RPMI7951 (cell line): ENCODE measurements at places on chromosomes 2 and 18.

DNA sequence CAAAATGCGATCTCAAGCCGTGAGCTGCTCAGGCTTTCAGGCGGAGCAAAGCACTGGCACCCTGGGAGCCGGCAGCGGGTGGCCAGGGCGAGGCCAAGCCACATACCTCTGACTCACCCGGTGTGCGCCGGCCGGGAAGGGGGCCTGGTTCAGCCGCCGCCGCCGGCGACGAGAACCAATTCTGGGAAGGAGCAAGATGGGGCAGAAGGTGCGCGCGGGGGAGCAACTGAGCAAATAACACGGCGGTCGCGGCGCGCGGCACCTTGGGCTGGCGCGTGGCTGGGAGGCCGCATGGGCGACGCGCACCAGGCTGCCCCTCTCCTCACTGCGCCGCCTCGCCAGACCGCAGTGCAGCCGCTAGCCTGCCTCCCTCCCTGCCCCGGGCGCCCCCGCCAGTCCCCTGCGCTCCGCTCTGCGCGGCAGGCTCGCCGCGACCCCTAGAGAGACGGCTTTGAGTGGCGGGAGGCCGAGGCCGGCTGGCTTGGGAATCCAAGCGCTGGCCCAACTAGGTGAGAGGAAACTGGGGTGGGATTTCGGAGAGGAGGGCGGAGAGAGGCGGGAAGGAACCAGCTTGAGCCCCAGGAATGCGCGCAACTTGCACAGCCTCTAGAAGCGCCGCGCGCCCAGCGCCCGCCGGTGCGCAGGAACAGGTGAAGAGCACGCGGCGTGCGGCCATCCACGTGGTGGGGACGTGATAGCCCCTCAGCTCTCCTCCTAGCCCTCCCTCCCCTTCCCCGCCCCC lies 3.2 kb downstream of the NRP2 start:
- peak; percentile 84 for DNase-seq

DNA sequence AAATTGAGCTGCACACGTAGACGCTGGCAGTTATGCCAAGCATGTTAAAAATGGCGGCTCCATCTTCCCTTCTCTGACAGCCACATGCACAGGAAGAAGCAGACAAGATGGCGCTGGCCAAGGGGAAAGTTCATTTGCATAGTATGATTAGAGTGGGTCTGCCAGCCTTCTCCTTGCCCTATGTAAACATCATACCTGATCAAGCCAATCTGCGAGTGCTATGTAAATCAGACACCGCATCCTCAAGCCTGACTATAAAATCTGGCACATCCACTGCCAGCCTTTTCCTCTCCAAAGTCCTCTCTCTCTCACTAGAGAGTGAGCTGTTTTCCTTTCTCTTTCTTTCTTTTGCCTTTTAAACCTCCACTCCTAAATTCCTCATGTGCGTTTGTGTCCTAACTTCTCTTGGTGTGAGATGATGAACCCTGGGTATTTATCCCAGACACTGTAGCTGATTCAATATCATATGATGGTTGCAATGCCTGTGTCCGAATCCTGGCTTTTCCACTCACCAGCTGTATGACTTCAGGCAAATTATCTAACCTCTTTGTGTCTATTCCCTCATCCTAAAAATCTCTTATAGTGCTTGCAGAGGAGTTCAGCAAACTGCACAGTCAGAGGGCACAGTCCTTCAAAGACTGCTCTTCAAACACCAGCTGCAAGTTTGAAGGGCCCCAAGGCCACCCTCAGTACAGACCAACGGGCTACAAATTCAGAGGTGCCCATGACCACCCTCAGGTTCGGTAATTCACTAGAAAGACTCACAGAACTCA lies 39.3 kb upstream of the ITSN2 start:
- DNase-seq = peak; percentile 65

GRCh38 chr2:218830526-218831306 lies 887 bp downstream of the PRKAG3 start:
- DNase-seq = no peak

DNA sequence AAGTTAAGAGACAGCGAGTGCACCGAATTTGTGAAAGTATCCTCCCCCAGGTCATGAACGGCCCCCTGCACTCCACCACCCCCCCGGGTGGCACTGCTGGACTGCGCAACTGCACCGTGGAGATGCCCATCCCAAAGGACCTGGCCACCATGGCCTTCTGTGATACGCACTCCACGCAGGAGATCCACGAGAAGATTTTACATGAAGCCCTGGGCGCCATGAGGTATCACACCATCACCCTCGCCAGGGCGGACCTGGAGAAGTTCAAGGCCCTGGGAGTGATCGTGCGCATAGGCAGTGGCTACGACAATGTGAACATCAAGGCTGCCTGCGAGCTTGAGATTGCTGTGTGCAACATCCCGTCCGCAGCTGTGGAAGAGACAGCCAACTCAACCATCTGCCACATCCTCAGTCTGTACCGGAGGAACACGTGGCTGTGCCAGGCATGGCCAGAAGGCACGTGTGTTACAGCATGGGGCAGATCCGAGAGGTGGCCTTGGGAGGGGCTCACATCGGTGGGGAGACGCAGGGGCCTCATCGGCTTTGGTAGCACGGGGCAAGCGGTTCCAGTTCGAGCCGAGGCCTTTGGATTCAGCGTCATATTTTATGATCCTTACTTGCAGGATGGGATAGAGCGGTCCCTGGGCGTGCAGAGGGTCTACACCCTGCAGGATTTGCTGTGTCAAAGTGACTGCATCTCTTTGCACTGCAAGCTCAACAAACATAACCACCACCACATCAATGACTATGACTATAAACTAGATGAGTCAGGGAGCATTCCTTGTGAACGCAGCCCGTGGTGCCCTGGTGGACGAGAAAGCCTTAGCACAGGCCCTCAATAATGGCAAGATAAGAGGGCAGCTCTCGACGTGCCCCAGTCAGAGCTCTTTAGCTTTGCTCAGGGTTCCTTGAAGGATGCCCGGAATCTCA lies 290.8 kb upstream of the MC4R start:
- DNase-seq = no peak

GRCh38 chr2:22981785-22982184 lies 403.2 kb upstream of the KLHL29 start:
- DNase-seq = no peak

DNA sequence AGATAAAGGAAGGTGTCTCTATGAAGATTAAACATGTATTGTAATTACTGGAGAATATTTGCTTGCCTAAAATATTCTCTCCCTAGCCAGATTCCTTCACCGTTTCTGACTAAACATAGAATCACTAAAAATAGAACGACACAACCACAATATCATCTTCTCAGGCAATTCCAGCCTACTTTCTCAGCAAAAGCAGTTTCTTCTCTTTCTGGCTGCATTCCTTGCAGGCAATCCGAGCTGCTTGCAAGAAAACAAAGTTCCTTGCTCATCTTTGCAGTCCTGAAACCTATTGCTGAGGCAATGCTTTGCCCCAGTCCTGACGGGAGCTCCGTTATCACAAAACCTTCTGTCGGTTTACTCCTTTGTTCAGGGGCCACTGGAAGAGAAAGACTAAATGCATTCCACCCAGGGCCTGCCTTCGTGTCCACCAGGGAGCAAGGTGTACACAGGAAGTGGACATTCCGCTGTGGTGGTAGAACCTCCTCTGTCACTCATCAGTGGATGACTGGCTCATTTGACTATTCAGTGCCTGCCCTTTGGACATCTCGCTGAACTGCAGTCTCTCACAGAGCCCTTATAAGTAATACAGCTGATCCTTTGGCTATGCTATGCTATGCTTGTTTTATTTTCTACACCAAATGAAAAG lies 239.2 kb upstream of the DOK6 start:
- peak; percentile 34 for DNase-seq
